ENCODE measurements at places on chromosomes 1 and 21.

DNA sequence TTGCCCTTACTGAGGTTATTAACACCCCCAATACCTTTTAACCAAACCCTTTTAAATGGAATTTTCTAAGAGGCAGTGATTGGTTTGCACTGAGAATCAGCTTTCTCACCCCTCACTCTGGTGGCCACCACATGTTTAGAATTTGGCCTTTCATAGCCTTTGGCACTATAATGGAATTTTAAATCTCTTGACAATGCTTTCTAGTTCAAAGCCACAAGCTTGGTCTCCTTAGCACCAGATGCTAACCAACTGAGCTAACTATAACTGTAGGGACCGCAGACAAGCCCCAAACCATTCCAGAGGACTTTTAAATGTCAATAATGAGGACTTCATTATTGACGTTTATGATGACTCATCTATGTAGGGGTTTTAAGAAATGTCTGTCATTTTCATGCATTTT lies 238.7 kb upstream of the SNX7 start:
- no peak for DNase-seq

DNA sequence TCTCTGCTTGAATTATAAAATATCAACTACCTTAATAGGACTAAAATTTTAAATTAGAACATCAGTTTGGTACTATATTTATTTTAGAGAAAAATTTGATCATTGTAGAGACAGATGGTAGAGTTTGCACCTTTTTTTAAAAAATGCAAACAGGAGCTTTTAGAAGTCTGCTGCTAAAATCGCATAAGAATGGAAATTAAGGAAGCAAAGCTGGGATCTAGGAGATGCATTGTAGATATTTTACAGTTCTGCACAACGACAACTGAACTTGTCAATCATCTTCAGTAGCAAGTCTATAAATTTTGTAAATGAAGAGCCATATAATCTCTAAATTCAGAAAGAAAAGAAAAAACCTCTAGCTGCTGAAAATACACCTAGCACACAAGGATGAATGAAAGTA lies 185.6 kb upstream of the KCNK2 start:
- DNase-seq, result no peak

DNA sequence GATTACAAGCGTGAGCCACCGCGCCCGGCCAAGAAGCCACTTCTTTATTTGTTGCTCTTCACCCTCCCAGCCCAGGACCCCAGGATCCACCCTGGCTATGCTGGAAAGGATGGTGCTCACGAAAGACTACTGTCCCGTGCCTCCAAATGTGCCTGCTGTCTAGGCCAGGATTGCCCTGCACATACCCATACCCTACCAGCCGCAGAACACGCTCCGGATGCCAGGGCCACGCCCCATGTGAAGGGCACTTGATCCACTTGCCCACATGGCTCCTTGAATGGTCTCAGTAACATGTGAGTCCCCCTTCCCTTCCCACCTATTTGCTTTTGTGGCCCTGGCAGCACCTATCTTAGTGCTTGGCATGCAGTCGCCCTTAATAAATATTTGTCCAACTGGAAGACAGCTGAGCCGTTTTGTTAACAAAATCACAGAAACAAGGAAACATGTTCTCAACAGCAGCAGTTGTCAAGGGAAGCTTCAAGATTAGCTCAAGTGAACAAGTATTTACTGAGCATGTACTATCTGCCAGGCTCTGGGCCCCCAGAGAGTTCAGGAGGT lies 13.8 kb upstream of the UBXN10 start:
- no peak for DNase-seq

GRCh38 chr1:23384312-23385058 lies 14.8 kb upstream of the ZNF436 start:
- DNase-seq, result no peak

GRCh38 chr1:86382878-86383277 lies 13.2 kb downstream of the ODF2L start:
- DNase-seq, result no peak

GRCh38 chr1:226655251-226656163 lies 83.6 kb downstream of the ITPKB start:
- no peak for DNase-seq
